Lower leg skin (tissue), 4 donors: ENCODE measurements at places on chromosomes 7 and 10. TPM values are rescaled to one million over a fixed set of nuclear protein-coding genes. Genes with fewer than 3 reads are reported as not detected.
A peak's percentile ranks its signal among the peaks of the same experiment; 100 is the strongest.

DNA sequence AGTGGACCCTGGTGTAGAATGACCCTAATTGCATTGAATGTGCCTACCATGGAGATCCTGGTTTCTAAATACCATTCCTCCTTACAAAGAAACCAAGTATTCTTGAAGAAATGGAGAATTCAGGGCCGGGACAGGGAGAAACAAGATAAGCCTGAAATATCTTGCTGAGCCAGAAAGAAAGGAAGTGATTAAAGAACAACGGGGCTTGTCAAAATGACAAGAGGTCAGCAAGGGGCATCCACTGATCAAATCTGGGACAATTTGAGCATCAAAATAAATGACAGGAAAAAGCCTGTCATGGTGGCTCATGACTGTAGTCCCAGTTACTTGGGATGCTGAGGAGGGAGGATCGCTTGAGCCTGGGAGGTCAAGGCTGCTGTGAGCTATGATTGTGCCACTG, 8.1 kb downstream of the ABHD11 start:
- DNase-seq, result no peak

The GNG11 gene
- total RNA-seq, result 4.6 TPM

The IDE gene
- 344 TPM for total RNA-seq

GRCh38 chr10:3785251-3785850, 342 bp upstream of the KLF6 start:
- DNase-seq, result peak; percentile 100

The EGR2 gene
- total RNA-seq, result 23.6 TPM

GRCh38 chr10:33880291-33880690, 545.8 kb upstream of the NRP1 start:
- no peak for DNase-seq

The AFAP1L2 gene
- total RNA-seq, result 10.9 TPM

GRCh38 chr7:117508676-117509075, 28.9 kb downstream of the CFTR start:
- DNase-seq, result no peak

DNA sequence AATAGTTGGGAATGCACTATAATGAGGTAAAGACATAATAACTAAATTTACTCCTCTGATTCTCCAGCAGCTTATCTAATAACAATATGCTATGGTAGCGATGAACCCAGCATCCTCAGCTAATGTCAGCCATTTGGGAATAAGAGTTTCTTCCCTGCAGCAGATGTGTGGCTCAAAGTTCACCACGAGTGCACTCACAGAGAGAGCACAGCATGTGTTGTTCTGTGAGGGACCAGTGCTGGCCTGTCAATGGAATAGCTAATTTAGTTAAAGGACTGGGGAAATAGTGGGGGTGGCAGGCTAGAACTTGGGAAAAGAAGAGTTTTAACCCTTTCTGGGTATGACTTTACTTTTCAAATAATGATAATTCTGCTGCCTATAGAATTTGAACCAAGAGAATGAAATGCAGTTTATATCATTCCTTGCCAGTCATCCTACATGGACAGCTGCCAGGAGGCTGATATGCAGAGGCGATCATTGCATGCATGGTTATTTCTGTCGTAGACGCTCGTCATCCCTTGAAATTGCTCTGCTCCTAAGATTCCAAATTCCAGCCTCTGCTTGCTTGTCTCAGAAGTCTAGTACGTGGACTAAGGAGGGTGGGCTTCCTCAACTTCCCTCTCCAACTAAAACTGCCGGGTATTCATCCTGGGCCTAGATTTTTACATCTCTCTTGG, 355.6 kb downstream of the RNLS start:
- no peak for DNase-seq

The IKZF5 gene
- 9.2 TPM for total RNA-seq

GRCh38 chr7:105224884-105225651, 163.7 kb downstream of the SRPK2 start:
- no peak for DNase-seq

The PANK1 gene
- 36.3 TPM for total RNA-seq

The ZNF804B gene
- total RNA-seq, result not detected

The VPS50 gene
- 29.4 TPM for total RNA-seq

The TCF7L2 gene
- total RNA-seq, result 20.5 TPM

DNA sequence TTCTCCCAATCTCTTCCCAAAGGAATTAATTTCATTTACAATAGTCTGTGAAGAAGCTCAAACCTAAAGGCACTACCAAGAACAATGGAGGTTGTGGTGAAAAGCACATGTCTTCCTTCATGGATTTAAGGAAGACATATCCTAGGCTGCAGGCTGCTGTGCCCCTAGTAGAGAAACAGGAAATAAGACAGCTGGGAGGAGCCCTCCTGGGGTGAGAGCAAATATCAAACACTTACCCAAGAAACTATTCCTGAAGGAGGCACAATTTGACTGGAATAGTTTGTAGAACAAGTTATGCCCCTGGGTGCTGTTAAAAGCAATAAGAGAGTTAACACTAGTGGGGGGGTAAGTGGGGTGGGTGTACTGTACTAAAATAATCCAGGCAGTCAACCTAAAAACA, 30.1 kb downstream of the PDZD8 start:
- no peak for DNase-seq

The PGAM2 gene
- total RNA-seq, result 1.7 TPM

The FEZF1 gene
- not detected for total RNA-seq
